ENCODE measurements at places on chromosomes 3 and 15. TPM values are rescaled to one million over a fixed set of nuclear protein-coding genes. Genes with fewer than 3 reads are reported as not detected.

Gene THAP10
- total RNA-seq: 2.4 TPM

GRCh38 chr3:8097690-8098089, 403.9 kb upstream of the LMCD1 start:
- DNase-seq: no peak

GRCh38 chr15:25850154-25851111, 12.7 kb downstream of the ATP10A start:
- peak; percentile 83 for DNase-seq

Gene CCR9
- not detected for total RNA-seq

- no peak for DNase-seq
Measured at GRCh38 chr3:74390121-74390877, 224.2 kb downstream of the CNTN3 start.

GRCh38 chr3:175046601-175047000, 187.5 kb downstream of the NAALADL2 start:
- DNase-seq: no peak

GRCh38 chr15:38075466-38075865, 141.0 kb downstream of the TMCO5A start:
- DNase-seq: no peak

Gene SNTN
- not detected for total RNA-seq

- no peak for DNase-seq
Measured at GRCh38 chr3:71317749-71318457, 265.6 kb downstream of the FOXP1 start.

DNA sequence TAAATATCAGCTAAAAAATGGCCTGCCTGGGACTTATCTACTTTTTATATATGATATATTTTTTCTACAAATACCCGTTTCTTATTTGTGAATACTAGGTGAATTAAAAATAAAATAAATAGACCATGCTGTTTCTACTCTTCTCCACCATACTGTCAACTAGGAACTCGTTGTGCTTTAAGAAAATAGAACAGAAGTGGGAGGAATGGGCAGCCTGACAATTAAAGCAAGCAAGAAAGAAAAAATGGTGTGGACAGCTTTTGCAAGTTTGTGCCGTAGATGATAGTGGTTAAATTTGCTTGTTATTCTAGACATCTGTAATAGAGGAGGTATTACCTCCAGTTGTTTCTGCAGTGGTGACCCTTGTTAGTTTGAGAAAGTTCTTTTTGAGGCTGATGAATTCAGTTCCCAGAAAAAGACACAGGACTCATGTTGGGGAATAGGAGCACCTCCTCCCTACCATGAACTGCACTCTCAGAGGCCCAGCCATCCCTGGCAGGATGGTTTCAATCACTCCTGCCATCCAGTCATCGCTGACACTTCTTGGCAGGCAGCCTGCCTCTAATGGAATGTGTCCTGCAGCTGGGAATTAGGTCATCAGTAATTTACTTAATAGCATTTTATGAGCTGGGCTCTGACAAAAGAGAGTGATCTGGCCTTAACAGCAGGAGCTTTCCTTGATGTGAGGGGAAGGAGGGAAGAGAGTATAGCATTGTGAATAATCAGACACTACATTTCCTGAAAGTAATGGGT, 105.0 kb upstream of the GAP43 start:
- DNase-seq: peak; percentile 60

Gene SERINC4
- total RNA-seq: 0.18 TPM

DNA sequence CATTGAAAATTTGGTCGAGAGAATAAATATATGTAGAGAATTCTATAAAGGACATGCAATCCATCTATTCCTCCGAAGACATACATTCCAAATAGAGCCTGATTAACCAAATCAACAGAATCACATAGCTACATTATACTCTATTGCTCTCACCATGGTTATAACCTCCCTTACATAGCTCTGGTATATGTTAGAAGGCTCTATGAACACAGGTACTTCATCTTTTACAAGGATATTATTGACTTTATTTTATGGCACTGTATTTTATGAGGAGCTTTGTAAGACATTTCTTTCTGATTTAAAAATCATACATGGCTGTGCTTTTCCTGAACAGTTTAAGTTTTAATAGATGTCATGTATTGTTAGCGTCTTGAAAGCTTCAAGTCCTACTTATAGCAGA, 4.8 kb downstream of the IGSF10 start:
- DNase-seq: no peak

DNA sequence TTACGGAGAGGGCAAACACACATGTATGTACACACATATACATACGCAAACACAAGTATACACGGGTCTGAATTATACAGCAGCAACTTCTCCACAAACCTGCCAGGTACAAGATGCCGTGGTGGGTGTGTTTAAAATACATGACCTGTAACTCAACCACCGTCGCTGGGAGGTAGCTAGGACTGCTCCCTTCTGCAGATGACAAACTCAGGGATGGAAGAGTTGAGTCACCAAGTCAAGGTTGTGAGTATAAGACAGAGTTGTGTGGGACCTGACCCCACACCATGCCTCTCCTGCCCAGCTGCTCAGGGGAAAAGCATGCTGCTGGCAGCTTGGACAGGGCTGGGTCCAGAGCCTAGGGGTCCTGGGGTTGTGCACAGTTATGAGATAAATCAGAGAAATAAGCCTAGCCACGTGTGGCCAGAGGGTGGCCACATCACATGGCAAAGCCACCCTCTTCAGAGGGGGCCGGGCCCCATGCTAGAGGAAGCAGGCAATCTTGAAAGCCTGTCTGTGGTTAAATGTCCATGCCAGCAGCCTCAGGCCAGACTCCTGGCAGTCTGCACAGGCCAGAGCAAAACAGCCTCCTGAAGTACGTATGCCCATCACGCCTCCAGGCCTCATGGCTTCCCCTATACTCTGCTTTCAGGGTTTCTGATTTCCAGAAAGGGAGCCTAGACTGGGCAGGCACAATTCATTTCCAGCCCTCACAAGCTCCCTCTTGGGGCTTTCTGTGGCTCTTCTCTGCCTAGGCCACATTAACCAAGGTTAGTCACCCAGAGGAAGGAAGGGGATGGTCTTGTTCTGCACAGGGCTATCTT, 107.7 kb upstream of the RPL32 start:
- no peak for DNase-seq
